ENCODE measurements at places on chromosomes 11 and 22.

DNA sequence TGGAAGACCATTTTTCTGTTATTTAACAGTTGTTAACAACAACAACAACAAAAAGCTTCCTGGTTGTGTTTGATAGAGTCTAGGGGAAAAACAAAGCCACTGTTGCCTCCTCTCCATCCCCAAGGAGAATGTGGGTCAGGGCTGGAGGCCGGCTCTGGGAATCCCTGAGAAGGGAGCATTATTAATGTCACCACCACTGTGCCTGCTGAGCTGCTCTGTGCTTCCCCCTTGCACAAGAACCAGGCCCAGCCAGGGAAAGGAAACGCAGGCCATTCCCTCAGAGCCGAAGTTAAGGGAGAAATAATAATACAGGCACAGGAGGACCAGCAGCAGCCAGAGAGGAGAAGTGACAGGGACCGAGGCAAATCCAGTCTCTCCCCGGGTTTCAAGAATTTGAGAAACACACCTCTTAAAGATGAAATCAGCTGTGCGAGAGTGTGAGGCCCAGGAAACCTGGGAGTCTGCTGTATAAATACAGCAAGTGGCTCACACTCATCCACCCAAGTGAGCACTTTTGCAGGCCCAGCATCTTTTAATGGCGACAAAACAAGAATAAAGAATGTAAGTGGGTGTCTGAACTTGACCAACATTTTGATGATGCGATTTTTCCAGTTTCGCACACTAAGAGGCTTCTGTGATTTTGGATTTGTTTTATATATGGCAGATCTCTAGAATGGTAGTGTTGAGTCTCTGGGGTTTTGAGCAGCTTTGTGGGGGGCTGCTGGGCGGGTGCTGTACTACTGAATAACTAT, 539.2 kb downstream of the NTM start:
- no peak for DNase-seq

DNA sequence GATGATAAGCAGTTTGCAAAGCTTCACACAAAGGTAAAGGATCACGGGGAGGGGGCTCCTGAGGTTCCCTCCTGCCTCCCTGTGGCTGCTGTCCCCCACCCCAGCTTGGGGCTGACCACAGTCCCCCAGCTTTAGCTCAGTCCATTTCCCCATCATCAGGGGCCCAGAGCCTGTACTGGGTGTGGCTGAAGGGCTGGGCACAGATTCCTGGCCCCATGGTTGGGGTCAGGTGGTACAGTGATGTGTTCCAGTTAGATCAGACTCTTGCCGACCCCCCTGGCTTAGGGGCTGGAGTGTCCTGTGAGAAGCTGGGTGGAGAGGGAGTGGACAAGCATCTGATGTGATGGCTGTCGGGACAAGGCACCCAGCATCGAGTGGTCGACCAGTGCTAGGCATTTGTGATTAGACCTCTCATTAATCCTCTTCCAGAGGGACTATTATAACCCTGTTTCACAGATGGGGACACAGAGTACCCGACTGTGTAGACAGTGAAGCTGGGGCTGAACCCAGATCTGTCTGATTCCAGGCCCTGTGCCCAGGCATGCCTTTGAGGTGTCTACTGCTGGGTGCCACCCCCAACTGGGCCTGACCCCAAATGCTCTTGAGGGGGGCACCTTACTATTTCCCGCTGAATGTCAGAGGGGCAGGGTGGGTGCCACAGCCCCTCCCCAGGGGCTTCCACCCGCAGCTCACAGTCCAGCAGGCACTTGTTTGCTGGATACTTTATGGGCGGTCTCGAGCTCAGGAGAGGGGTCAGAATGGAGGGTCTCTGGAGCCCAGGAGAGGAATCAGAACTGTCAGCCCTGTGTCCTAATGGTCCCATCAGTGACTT, 4.3 kb downstream of the SHANK3 start:
- DNase-seq, result no peak

- DNase-seq, result no peak
Observed at GRCh38 chr11:69001243-69002081, 11.6 kb downstream of the MRGPRF start.

GRCh38 chr11:127066401-127067090, 66.0 kb upstream of the KIRREL3 start:
- DNase-seq, result no peak

GRCh38 chr11:120125024-120125423, 12.9 kb downstream of the TRIM29 start:
- DNase-seq, result no peak

GRCh38 chr11:58770627-58771457, 39.1 kb upstream of the GLYAT start:
- DNase-seq, result no peak

DNA sequence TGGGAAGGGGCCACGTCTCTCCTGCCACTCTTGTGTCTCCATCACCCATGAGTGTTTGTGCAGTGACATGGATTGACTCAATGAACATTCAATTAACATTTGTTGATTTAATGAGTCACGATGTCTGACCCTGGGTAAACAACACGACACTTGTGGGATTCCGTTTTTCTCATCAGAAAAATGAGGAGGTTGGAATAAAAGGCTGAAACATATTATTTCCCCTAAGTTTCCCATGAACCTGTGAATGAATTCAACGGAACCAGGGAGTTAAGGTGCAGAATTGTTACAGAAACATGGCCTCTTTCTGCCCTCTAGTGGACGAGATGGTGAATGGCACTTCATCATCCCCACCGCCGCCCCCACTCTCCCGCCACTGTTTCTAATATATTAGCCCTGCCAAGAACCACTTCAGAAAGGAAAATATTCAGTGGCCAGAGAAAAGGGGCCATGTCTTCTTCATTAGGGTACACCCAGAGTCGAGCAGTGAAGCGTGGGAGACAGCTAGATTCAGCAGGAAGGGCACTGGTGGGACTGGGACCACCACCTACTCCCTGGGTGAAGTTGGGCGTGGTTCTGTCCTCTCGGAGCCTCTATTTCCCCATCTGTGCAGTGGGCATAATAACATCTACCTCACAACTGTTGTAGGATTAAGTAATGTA, 46.3 kb upstream of the SYT13 start:
- peak; percentile 66 for DNase-seq

DNA sequence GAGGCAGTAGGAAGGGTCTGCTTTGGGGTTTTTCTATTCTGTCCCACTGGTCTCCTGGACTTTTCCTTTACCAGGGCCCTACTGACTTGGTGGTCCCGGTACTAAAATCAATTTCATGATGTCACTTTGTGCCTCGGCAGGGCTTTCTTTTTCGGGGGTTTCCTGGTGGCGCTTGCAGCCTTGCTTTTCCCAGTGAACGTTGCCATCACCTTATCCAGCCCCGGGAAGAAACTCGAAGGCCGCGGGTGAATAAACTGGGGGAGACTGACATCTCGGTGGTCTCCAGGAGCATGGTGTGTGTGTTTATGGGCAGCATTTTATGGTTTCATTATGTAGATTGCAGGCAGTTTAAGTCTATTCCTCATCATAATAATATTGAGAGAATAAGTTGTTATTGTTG, 84.4 kb downstream of the KCNQ1 start:
- DNase-seq, result no peak

DNA sequence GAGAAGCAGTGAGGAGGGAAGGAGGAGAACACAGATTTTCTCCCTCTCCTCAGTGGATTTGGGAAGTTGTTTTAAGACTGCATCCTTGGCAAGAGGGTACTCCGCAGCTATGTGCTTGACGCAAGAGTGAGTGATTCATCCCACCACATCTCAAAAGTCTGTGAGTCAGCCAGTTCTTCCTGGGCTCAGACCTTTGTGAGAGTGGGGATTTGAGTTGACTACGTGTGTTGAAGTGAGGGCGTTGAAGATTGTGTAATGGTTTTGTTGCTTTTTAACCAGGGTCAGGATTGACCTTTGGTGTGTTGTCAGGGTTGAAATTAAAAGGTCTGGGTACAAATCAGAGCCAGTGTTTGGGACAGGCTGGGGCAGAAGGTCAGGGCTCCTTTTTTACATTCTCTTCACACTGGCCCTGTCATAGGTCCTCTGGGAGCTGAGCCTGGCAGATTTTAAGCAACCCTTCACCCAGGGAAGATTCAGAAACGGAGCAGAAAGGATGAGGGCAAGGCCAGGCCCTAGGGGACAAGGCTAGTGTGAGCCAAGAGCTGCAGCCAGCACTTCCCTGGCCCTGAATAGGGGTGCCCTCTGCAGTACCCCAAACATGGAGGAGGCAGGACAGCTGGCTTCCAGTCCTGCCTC, 4.2 kb upstream of the C11orf86 start:
- DNase-seq, result no peak

- no peak for DNase-seq
Observed at GRCh38 chr11:33172996-33173395, 11.7 kb upstream of the CSTF3 start.

GRCh38 chr22:39094717-39095389, 2.2 kb upstream of the APOBEC3H start:
- no peak for DNase-seq

GRCh38 chr11:113022262-113022661, 61.0 kb downstream of the NCAM1 start:
- no peak for DNase-seq

Measured in GM10248 (cell line).